ENCODE measurements at places on chromosomes 1 and 21. TPM values are rescaled to one million over a fixed set of nuclear protein-coding genes. Genes with fewer than 3 reads are reported as not detected.

Gene CFHR3
- not detected for polyA plus RNA-seq

Gene HRNR
- not detected for polyA plus RNA-seq

Gene OLFM3
- not detected for polyA plus RNA-seq

Gene SPRR2F
- not detected for polyA plus RNA-seq

Gene GNAT2
- polyA plus RNA-seq, result 0.07 TPM

Gene TMEM125
- polyA plus RNA-seq, result 45.3 TPM

Gene CLIC6
- 2.1 TPM for polyA plus RNA-seq

Gene SEMA4A
- polyA plus RNA-seq, result 7.4 TPM

Gene RHOU
- polyA plus RNA-seq, result 68.2 TPM

Gene CDK11B
- 26.6 TPM for polyA plus RNA-seq

Measured in adipose tissue (tissue), 3 donors.